Adrenal gland (tissue), 19 donors: ENCODE measurements at places on chromosomes 6 and 20. TPM values are rescaled to one million over a fixed set of nuclear protein-coding genes. Genes with fewer than 3 reads are reported as not detected.

Gene SLC13A3
- 7.6 TPM for total RNA-seq

Gene MCM8
- total RNA-seq, result 12.6 TPM

Gene BPIFB4
- total RNA-seq, result not detected

Gene BEND6
- 1.0 TPM for total RNA-seq

Gene PTCRA
- 0.22 TPM for total RNA-seq
